ENCODE measurements at places on chromosomes 5 and 9.

DNA sequence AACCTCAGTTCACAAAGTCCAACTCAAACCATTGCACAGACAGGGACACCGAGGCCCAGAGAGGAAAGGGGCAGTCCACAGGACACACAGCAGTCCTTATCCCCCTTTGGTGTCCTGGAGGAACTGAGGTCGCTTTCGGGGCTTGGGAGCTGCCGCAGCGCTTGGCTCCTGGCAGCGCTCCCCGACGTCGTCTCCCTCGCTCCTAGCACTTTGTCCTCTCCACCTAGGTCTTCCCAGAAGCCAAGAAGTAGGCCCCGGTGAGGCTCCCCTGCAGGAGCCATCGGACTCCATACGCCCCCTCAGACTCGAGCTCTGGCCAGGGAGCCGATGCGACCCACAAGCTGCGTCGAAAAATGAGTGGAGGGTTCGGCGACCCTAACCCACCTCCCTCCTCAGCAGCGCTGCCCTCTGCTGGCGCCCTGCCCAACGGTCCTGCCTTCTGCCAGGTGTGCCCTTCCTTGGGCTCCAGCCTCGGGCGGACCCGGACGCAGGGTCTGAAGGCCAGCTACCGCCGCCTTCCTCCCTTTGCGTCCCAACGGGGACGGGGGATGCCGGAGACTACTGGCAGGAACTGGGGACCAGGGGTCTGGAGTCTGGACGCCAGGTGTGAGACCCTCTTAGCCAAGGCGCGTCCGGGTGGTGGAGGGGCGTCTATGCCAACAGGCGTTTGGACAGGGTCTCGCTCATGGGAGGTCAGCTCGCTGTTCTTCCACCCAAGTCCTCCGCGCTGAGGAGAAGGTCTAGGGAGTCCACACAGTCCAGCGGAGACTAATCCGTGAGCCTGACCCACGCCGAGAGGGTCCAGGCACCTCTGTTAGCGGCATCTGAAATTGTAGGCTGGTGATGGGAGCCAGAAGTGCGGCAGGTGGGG is 2.1 kb upstream of the PRDM12 start:
- DNase-seq = no peak

DNA sequence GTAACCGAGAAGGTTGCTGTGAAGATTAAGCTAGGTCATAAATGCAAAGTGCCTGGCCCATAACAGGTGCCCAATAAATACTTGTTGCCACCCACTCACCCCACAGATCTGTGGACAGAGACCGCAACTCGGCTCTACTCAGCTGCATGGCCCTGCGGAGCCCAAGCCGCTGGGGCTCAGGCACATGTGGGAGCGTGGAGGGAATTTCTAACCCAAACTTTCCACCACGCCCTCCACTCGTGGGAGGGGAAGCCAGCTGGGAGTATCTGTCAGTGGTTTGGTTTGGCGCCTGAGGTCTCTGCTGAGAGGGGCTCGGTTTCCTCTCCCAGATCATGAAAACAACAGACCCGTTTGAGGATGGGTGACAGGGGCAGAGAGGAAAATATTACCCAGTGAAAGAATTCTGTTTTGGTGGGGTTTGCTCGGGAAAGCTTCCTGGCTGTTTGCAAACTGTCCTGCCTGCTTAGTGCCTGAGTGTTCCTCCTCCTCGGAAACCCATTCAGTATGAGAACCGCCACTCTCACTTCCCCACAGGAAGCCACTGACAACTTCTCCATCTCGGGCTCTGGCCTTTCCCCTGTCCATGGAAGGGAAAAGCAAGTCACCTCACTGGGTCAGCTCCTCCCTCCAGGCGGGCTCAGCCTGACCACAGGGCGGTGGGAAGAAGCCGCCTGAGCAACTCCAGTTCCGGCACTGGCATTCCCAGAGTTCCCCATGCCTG is 60.1 kb downstream of the RGS3 start:
- no peak for DNase-seq

- DNase-seq = no peak
Observed at GRCh38 chr9:37107701-37108100, 12.7 kb upstream of the ZCCHC7 start.

GRCh38 chr5:122173474-122174415 is 44.4 kb downstream of the ZNF474 start:
- no peak for DNase-seq

- DNase-seq = no peak
Observed at GRCh38 chr9:110452227-110452801, 114.7 kb upstream of the TXNDC8 start.

DNA sequence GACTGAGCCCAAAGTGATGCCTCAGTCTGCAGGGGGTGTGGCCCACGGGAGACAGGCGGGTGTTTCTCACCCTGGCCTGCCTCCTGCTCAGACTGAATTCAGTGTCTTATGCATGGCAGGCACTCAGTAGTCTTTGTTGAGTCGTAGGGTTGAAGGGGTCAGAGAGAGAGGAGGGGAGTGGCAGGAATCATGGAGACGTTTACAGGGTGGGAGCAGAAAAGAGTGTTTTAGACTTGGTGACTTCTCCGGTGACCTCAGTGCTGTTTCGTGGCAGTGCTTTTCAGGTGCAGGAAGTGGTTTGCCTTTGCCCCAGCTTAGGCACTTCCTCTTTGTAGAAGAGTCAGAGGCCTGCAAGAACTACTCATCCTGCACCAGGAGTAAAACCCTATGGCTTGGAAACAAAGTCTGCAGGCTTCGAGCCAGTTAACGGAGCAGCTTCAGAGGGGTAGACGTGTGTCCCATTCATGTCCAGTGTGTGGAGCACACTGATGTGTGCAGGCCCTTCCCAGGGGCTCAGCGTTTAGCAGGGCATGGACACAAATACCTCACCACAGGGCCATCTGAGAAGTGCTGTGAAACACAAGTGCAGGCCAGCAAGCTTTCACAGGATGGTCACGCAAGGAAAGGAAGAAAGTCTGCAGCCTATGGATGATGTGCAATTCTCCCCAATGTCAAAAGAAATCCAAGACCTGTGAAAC is 24.5 kb upstream of the SEMA4D start:
- DNase-seq = no peak

GRCh38 chr5:157599565-157599964 is 24.0 kb upstream of the ADAM19 start:
- no peak for DNase-seq

Measured in fibroblast of skin of left biceps (primary cell).